AG04449 (cell line): ENCODE measurements at places on chromosomes 7 and 10.

GRCh38 chr7:129923709-129924108, 29.1 kb downstream of the UBE2H start:
- peak; percentile 54 for DNase-seq

GRCh38 chr7:130150587-130150986, 54.6 kb downstream of the TMEM209 start:
- no peak for DNase-seq

DNA sequence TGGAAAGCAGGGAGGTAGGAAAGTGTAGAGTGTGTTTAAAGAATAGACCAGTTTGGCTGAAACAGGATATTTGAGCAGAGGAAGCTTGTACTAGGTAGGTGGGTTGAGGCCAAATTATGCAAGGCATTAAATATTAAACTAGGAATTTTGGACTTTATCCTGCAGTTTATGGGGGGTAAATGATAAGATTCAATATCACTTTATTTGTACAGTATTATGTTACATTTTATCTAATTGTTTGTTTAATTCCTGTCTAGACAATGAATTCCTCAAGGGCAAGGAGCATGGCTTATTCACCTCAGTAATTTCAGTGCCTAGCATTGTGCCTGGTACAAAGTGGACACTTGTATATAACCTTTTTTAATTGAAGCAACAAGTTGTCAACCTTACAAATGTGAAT, 125.9 kb downstream of the CFTR start:
- DNase-seq = no peak

DNA sequence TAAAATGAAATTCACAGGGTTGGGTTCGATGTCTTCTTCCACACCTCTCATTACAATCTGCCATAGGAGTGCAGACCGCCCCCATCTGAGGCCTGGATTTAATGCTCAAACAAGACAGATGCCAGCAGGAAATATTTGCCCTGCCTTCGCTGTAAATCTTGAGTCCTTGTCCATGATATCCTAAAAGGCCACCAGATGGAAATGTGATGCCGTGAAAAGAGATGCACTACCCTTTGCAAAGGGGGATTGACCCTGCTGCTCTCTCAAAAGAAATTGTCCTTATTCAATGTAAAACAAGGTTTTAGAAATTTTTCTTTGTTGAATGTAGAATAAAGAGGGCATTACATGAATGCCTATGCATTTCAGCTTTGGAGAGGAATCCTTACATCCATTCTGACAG, 37.5 kb downstream of the AGAP4 start:
- no peak for DNase-seq

GRCh38 chr7:92742186-92742585, 94.2 kb downstream of the CDK6 start:
- no peak for DNase-seq

GRCh38 chr7:55066524-55066923, 47.7 kb downstream of the EGFR start:
- DNase-seq = no peak

DNA sequence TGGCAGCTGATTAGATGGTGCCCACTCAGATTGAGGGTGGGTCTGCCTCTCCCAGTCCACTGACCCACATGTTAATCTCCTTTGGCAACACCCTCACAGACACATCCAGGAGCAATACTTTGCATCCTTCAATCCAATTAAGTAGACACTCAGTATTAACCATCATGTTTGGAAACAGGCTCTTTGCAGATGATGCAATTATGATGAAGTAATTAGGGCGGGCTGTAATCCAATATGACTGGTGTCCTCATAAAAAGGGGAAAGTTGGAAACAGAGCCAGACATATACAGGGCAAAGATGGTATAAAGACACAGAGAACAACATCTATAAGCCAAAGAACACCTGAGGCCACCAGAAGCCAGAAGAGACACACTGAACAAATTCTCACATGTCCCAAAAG, 658.6 kb downstream of the CCSER2 start:
- no peak for DNase-seq

GRCh38 chr7:135175931-135176330, 5.4 kb upstream of the CYREN start:
- no peak for DNase-seq

DNA sequence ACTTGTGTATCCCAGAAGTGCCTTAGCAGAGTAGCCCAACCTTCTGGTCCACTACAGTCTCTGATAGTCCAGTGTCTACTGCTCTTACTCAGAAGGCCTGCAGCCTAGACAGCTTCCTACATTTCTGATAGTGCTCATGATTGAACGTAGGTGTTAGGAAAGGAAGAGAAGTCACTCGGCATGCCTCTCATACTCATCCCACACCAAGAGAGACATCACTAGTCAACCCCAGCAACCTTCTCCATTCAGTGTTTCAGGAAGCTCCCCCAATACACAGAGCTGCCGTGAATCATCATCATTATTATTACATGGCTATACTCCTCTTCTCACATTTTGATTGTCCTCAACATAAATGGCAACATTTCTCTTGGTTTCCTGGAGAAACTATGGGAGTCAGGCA, 166.4 kb downstream of the COBL start:
- no peak for DNase-seq

DNA sequence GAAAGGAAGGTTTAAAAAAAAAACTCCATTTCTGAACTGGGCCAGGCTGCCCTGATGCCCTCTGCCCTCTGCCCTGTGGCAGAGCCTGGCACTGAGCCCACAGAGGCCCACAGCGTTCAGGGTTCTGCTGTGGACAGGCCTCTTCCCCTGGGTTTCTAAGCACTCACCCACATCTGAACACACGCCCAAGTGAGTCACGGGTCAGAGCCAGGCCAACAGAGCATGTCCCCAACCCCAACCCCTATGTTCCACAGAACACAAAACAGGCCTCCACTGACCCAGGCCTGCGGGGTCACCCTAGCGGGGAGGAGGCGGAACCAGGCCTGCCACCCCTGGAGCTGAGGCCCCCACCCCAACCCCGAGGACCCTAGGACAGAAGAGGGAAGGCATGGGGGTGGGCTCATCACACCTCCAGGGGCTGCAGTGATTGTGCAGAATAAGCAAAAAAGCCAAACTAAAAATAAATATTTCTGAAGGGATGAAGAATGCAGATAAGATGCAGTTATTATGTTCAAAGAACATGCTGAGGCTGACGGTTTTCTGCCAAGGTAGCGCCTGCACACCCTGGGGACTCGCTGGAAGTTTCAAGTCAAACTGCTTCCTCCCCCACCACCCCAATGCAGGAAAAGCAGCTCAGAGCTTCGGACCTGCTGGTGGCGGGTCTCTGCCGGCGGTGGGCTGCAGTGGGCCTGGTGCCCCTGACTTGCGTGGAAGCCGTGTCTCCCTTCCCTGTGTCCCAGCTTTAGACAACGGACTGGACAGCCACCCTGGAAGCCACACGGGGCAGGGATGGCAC, 5.4 kb downstream of the WDR86 start:
- DNase-seq = no peak

- DNase-seq = no peak
Observed at GRCh38 chr7:44531421-44532380, 9.4 kb downstream of the NPC1L1 start.

- no peak for DNase-seq
Observed at GRCh38 chr10:49323171-49323895, 24.4 kb downstream of the C10orf71 start.

DNA sequence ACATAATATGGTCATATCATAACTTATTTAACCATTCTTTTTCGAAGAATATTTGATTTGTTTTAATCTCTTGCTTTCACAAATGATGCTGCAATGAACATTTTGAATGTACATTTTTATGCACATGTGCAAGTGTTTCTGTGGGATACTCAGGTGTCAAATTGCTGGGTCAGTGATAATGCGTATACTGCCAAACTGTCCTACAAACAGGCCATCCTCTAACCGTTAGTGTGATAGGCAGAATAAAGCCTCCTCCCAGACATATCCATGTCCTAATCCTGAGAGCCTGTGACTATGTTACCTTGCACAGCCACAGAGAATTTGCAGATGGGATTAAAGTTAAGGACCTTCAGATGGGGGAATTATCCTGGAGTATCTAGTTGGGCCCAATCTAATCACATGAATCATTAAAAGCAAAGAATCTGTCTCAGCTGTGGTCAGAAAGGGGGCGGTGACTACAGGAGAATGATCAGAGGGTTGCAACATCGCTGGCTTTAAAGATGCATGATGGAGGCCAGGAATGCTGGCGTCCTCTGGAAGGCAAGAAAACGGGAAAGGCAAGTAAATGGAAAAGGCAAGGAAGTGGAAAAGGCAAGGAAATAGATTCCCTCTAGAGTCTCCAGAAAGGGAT, 46.7 kb downstream of the FZD1 start:
- no peak for DNase-seq

- no peak for DNase-seq
Observed at GRCh38 chr10:45075826-45076380, 75.2 kb downstream of the ZNF22 start.

DNA sequence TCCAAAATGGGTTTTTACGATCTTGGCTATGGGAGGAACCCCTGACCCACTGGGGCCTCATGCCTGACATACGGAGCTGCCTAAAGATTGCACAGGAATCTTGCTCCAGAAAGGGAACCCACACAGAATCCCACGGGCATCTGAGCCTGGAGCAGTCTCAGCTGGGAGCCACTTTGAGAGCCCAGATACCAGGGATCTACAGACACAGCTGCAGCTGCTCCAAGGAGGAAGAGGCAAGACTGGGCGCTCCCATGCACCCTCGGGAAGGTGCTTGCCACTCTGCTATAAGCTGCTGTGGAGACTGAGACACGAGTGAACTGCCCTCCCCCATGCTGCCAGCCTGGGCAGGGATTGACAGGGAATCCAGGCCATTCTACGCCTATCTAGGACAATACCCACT, 202.5 kb downstream of the REEP3 start:
- DNase-seq = no peak

- DNase-seq = no peak
Observed at GRCh38 chr7:123763191-123763661, 14.4 kb upstream of the WASL start.

GRCh38 chr7:95794917-95795515, 22.7 kb downstream of the DYNC1I1 start:
- no peak for DNase-seq

DNA sequence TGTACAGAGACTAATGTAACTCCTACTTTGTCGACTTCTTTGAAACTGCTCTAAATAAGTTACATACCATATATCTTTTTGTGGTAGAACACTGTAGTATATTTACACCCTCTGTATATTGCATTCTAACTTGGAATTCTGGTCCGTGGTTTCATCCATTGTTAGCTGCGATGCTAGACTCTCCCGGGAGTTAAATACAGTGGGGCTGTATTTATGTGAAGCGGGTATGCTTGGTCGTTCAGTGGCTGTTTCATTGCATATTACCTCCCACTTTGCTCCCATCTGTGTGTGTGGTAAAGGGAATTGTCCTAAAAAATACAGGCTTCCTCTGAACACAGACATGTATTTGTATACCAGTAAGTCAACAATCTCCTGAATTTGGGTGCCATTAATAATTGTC, 231.1 kb downstream of the SLC25A13 start:
- DNase-seq = no peak

DNA sequence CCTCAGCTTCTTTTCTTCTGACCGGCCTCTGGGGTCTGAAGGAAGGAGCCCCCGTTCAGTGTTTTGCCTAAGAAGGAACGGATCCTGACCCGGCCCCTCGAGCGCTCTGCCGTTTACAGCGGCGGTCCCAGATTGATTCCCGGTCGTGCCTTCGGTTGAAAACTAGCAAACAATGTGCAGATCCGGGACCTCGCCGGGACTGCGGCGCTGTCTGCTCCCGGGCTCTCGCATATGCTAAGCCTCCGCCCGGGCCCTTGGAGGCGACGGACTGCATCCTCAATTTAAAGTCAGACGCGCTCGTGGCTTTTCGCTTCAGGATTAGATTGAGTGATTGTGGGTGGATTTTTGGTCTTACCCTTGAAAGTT, 559 bp downstream of the DBF4 start:
- DNase-seq = no peak

- DNase-seq = no peak
Observed at GRCh38 chr10:29728541-29729049, 93.8 kb upstream of the SVIL start.

- no peak for DNase-seq
Observed at GRCh38 chr7:155803418-155804376, 8.6 kb downstream of the SHH start.

DNA sequence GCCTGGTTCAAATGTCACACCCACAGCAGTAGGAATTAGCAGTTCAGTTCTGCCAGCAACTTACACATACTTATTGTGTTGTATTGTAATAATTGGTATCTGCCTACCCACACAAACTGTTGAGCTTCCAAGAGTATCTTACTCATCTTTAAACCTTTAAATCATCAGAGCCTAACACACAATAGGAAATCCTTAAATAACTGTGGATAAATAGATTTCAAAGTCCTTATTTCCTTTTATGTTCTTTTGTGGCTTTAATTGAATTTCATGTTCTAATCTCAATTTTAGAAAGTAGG, 3.9 kb downstream of the CASD1 start:
- DNase-seq = no peak

- DNase-seq = no peak
Observed at GRCh38 chr10:132520177-132520811, 17.3 kb upstream of the INPP5A start.

- DNase-seq = no peak
Observed at GRCh38 chr10:61285749-61286148, 167.4 kb downstream of the TMEM26 start.

- peak; percentile 75 for DNase-seq
Observed at GRCh38 chr7:117132321-117133120, 179.2 kb downstream of the ST7 start.

- DNase-seq = no peak
Observed at GRCh38 chr10:80172896-80173295, 32.4 kb downstream of the ANXA11 start.

DNA sequence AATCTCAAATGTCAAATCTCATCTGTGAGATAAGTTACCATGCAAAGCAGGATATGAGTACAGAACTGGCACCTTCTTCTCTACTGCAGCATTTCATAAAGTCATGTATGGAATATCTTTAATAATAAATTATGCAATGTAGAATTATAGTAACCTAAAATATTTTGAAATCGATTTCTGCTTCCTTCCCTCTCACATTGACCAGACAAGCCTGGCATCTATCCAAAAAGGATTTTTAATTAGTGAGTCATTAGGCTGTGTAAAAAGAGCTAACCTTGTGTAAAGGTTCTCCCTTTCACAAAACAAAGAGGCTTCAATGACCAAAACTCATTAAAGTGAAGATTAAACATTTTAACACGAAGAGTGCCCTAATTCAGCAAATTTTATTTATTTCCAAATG, 48.8 kb upstream of the EXOC6 start:
- no peak for DNase-seq

DNA sequence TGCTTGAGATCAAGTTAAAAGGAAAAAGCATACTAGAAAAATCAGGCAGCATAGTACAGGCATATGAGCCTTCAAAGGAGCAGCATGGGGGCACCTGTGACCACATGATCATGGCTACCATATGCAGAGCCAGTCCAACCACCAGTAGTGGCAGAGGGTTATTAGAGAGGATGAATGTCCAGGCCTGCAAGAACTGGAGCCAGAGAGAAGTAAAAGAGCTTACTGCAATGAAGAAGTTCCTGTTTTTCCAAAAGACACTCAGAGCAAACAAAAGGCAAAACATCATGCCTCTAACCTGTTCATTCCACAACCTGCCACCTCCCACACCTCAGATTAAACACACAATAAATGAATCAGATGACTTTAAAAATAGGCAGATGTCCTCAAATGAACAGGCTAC, 99.6 kb upstream of the NAMPT start:
- no peak for DNase-seq

GRCh38 chr7:64755865-64756264, 38.4 kb upstream of the ZNF138 start:
- no peak for DNase-seq
